Stimulated activated CD4-positive, alpha-beta T cell treated with anti-CD3 and anti-CD28 coated beads, Interleukin-12 subunit alpha, Interleukin-12 subunit beta, amount 100 ng/mL, for 24 hours (primary cell): ENCODE measurements at places on chromosomes 4 and X.

GRCh38 chrX:44432641-44433040, 89.2 kb upstream of the EFHC2 start:
- no peak for DNase-seq

GRCh38 chrX:101176439-101176838, 43.1 kb upstream of the DRP2 start:
- DNase-seq: no peak

- no peak for DNase-seq
Observed at GRCh38 chr4:183848805-183849204, 56.3 kb upstream of the STOX2 start.

DNA sequence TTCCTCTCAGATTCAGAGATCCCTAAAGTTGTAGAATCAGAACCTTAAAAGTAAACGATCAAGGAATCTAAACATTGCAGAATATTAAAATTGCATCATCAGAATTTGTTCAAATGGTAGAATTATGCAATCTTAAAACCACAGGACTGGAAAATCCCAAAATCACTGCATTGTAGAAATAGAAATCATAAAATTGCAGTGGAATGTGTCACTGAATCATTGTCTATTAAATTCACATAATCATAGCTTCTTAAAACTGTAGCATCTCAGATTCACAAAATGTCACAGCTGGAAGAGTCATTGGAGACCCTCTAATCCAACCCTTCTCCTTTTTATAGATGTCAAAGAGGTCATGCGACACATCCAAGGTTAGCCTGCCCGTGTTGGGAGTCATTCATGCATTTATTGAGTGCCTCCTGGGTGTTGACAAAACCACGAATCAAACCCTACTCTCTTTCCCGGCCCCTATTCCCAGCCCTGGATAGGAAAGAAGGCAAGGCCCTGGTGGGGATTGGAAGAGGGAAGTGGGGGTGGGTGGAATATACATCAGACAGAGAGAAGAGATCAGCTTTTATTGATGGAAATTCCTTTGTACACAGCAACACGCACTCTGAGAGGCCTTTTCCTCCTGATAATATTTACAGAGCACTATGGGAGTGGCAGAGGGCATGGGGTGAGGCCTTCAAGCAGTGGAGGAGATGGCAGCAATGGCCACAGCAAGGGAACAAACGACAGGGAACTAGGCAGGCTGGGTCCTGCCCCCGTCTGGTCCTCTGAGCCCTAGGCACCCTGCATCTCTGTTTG, 15.4 kb downstream of the IQSEC2 start:
- no peak for DNase-seq

GRCh38 chr4:147050356-147050765, 104.7 kb upstream of the TTC29 start:
- DNase-seq: no peak

DNA sequence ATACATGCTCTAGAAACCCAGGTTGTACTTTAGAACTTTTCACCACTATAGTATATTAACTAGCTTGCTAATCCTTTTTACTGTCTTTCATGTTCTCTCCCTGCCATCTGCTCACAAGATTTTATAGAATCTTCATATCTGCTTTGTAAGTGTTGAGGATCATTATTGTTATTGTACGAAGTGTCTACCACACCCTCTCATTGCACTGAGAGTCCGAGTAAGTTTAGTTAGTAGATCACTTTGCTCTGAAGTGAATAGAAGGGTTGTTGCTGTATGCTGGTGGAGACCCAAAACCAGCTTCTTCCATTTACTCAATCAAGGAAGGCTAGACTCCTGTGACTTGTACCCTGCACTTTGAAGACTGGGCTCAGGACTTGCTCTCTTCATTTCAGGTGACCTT, 17.1 kb downstream of the GAB1 start:
- DNase-seq: no peak

DNA sequence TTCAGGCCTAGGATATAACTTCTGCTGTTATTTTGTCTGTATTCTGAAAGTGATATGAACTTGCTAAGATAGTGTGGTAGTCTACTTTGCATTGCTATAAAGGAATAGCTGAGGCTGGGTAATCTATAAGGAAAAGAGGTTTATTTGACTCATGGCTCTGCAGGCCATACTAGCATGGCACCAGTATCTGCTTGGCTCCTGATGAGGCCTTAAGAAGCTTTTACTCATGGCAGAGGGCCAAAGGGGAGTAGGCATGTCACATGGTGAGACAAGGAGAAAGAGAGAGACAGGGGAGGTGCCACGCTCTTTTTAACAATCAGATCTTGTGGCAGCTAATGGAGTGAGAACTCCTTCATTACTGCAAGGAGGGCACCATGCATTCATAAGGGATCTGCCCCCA, 247.3 kb downstream of the GPAT3 start:
- DNase-seq: no peak

GRCh38 chr4:6204871-6205566, 4.7 kb upstream of the JAKMIP1 start:
- no peak for DNase-seq
